RWPE2 (cell line): ENCODE measurements at places on chromosomes 5 and 9.
A peak's percentile ranks its signal among the peaks of the same experiment; 100 is the strongest.

DNA sequence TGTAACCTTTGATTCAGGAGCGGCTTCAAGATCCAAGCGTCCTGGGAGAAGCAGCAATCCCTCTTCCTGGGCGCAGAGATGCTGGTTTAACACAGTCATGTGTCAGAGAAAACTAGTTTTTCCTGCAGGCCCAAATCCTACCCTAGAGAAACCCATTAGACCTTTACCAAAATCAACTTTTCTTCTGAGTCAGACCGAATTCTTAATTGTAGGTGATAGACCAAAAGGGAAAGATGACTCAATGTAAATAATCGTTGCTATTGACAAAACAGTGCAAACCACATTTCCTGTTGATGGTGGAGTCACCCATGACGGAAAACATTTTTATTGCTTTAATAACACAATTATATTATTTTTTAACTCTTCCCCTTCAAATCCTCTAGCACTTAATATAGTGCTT lies 40.1 kb downstream of the SLC1A1 start:
- no peak for DNase-seq

GRCh38 chr5:173866858-173867679 lies 21.1 kb upstream of the CPEB4 start:
- DNase-seq = no peak

GRCh38 chr9:28648723-28649122 lies 1075.4 kb upstream of the C9orf72 start:
- DNase-seq = no peak

DNA sequence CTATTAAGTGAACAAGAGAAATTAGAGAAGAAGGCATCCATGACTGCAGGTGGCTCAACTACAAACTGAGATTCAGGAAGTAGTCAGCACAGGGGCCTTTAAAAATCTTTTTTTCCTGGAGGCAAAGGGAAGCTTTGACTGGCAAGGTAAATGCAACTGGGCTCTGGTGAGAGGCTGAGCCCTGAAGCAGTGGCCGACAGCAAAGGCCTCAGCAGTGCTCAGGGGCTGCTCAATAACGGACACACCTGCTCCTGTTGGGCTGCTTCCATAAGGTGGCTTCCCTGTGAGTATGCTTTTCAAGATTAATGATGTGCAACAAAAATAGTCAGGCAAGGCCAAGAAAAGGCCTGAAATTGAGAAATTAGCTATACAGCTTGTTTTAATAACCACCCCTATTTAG lies 134.2 kb upstream of the RGMB start:
- no peak for DNase-seq

DNA sequence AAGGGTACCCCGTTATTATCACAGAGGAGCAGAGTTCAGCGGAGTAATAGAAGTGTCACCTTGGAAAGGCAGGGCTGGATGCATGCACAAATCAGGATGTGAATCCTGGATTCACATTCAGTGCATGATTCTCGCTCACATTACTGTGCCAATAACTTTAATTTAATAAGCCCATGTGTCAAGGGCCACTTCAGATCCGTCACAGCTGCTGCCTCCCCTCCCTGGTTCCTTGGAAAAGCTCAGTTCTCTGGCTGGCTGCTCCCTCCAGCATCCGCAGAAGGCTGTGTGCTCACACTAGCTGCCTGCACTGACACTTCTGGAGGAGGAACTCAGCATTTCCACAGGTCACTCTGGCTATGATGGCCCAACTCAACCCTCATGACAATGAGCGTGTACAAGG lies 256.8 kb upstream of the ADAMTS16 start:
- no peak for DNase-seq

DNA sequence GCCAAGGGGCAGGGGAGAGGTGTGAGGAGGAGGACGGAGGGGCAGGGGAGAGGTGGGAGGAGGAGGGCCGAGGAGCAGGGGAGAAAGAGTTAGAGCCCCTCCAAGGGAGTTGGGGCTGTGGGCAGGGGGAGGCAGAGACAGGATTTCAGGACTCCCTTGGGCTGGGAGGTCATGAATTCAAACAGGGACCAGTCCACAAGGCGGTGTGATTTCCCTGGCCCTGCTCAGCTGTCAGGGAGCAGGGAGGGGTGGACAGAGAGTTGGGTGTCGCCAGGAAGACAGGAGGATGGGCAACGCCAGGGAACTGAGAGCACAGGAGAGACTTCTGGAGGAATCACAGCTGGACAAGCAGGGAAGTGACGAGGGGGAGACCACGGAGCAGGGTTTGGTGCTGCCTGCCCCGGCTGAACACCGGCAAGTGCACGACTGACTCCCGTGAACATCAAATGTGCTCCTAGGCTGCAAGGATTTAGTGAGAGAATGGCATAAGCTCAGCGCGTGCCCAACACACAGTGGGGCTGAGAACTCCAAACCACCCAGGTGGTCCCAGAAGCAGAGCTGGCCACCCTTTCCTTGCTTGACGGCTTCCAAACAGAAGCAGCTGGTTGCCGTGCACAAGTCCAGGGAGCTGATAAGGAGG lies 17.8 kb upstream of the OLFM1 start:
- peak; percentile 15 for DNase-seq

DNA sequence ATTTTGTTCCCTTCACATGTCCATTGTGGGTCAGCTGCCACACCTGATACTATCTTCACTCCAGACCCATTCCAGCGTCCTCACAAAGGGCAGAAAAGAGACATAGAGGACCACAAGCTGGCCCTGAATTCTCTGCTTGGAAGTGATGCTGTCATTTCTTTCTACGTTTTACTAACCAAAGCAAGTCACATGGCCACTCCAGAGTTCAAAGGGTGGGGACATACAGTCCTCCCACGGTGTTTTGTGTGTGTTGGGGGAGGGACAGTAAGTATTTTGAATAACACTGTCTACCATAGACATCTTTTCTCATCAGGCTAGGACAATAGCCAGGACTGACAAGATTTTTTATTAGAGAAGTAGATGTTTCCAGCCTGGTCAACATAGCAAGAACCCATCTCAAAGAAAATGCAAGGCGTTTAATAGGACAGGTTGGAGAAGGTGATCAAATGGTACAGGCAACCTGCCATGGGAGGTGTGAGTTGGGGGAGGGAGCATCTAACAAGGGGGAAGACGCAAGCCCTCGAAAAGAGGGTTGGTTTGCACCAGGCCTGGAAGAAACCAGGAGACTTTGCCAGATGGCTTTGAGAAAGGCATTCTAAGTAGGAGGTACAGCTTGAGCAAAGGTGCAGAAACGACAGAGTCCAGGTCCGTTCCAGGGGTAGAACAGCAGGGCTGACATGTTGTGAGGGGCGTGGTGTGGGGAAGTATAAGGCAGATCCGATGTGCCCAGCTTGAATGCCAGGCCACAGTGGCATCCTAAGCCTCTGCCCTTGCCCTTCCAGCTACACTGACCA lies 11.3 kb upstream of the GLIPR2 start:
- no peak for DNase-seq

DNA sequence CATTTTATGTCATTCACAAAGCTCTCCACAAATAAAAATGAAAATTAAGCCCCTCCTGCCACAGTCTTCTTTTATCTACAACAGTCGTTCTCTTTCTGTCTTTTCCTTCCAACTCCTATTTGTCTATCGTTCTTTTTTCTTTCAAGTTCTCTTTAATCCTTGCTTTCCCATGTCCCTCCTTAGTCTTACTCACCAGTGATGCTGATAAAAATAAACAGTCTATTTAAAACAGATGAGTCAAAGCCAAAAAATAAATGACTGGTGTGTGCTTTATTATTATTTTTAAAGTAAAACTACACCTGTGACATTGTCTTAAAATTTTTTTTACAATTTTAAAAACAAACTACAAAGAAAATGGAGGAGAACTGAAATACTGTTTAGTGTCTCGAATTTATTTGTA lies 137.1 kb upstream of the TMEM161B start:
- DNase-seq = no peak

GRCh38 chr5:156155598-156155997 lies 171.4 kb upstream of the SGCD start:
- no peak for DNase-seq

- no peak for DNase-seq
Measured at GRCh38 chr5:163622799-163623198, 117.4 kb downstream of the MAT2B start.

DNA sequence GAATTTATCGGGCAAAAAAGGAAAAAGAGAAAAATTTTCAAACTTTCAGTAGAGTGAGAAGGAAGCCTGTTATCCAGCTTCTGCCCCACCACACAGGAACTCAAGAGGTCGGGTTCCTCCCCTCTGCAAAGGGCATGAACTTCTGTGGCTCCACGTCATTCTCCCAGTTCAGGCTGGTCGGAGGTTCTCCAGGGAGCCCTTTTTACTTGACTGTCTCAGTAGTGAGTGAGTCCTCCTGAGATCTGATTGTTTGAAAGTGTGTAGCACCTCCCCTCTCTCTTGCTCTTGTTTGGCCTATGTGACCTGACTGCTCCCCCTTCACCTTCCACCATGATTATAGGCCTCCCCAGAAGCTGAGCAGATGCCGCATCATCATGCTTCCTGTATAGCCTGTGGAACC lies 9.7 kb downstream of the SPINK1 start:
- DNase-seq = no peak

- DNase-seq = no peak
Measured at GRCh38 chr9:133476036-133476931, 2.6 kb downstream of the SLC2A6 start.

GRCh38 chr9:126611193-126611591 lies 2.5 kb upstream of the LMX1B start:
- DNase-seq = peak; percentile 53

DNA sequence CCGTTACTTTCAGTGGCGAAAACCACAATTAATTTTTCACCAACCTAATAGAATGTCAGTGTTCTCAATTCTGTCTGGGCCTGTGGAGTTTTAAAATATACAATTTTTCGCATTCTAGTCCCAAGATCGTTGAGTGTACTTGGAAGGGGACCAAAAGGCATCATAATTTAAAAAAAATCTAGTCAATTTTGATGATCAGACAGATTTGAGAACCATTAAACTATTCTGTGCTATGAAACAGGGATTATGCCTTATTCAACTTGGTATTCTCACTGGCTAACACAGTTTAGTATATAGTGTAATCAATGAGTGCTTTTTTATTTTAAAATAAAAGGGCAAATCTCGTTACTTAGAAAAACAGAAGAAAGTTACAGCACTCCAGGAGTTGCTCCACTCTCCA lies 61.5 kb upstream of the TNFSF15 start:
- DNase-seq = no peak

GRCh38 chr9:111300140-111300735 lies 29.8 kb downstream of the OR2K2 start:
- DNase-seq = no peak

- DNase-seq = no peak
Measured at GRCh38 chr5:173053041-173053440, 3.1 kb upstream of the CREBRF start.

DNA sequence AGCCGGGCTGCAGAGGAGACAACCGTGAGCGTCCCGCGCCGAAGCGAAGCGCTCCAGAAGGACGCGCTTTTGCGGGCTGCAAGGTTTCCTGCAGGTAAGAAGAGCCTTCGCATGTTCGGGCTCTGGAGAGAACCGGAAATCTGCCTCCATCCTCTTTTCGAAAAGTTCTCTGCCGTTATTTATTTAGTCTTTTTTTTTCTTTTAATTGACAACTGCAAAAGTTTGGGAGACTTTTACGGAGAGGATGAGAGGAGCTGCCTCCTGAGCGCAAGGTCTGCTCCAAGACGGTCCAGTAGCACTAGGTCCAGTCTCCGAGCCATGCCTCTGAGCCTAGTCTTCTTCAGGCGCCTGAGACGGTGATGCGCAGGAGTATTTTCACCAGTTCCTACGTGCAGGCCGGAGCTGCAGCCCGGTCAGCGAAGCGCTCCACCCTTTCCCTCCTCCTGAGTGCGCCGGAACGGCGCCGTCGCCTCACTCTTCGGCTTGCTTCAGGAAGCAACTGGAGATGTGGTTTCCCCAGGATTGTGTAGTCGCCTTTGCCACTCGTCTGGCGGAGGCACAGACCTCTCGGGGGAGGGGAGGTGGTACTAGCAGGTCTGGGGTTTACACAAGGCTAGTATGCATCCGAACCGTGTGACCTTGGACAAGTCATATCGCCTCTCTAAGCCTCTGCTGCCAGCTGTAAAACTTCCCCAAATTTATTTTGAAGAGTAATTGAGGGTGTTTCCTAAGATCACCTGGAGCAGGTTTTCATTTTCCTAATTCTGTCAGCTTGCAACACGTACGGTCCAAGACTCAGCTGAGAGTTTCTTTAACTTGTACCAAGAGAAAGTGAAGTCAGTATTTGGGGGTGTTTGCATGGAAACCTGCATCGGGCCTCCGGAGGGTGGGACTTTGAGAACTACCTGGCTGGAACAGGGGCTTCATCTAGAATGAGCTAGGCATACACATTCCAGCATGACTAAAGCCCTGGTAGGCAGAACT lies 4.5 kb downstream of the POU4F3 start:
- DNase-seq = no peak

DNA sequence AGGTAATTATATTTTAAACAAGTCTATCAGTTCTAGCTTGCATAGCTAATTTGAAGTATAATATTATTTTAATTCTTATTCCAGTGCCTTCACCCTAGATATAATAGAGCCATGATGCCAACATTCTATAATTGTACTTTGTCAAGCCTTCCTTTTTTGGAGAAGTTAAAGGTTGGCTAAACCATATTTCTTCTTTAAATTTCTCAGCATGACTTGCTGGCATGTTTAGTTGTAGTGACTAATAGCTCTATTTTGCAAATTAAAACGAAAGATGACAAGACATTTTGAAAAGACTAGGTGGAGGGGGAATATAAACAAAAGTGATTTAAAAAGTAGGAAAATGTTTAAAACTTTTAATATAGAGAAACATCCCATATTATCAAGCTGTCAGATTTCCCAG lies 400.7 kb downstream of the PSAT1 start:
- no peak for DNase-seq

GRCh38 chr5:13081116-13081515 lies 863.4 kb downstream of the DNAH5 start:
- DNase-seq = no peak

GRCh38 chr9:35070823-35071813 lies 1.3 kb downstream of the VCP start:
- DNase-seq = no peak

GRCh38 chr5:158264264-158264663 lies 405.3 kb upstream of the CLINT1 start:
- no peak for DNase-seq

GRCh38 chr5:6508931-6509330 lies 60.3 kb downstream of the UBE2QL1 start:
- no peak for DNase-seq

DNA sequence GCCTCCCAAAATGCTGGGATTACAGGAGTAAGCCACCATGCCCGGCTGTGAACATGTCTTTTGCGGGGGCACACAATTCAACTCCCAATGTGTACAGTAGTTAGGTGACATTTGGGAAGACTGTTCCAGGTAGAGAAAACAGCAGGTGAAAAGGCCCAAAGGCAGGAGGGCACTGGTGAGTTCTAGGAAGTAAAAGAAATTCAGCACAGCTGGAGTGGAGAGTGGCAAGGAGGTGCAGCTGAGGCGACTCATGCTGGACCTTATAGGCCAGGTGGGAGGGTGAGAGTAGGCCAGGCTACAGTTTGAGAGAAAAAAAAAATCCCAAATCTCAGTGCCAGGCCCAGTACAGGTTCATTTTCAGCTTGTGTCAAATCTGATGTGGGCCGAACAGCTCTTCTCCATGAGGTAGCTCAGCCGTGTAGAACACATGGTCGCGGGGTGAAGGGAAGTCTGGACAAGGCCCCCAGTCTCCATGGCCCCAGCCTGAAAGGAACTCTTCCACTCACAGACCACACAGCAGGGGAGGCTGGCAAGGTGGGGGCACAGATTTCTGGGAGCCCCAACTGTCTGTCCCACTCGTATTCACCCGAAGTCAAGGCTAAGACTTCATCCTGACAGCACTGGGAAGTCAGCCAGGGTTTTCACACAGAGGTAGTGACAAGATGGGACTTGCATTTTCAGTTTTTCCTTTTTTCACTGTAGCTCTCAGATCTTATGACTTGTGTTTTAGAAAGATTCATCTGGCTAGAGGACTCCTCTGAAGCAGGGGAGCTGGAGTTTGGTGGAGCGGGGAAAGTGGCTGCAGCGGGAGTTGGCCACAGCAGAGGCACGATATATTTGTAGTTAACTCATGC lies 4.5 kb upstream of the HNRNPAB start:
- peak; percentile 61 for DNase-seq
